ENCODE measurements at places on chromosomes 4 and X.
A peak's percentile ranks its signal among the peaks of the same experiment; 100 is the strongest.

- DNase-seq: no peak
These were observed 5.4 kb upstream of the ADH4 start for GRCh38 chr4:99149426-99150019.

DNA sequence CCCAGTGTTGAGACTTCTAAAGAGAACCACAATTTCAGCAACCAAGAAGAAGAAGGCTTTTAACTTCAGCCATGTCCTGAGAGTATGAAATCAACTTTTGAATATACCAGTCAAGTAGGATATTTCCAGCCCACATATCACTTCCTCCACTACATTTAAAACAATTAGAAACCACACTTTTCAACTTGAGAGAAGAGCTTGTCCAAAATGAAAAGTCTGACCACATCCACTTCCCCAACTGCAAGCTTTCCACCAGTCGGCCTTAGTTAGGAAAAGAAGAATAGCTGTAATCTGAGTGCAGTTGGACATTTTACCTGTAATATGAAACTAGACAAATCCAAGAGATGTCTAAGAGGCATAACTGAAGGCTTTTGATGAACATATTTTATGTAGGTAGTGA, 101.9 kb upstream of the SLC7A11 start:
- no peak for DNase-seq

GRCh38 chr4:39326468-39326977, 39.6 kb downstream of the RFC1 start:
- no peak for DNase-seq

DNA sequence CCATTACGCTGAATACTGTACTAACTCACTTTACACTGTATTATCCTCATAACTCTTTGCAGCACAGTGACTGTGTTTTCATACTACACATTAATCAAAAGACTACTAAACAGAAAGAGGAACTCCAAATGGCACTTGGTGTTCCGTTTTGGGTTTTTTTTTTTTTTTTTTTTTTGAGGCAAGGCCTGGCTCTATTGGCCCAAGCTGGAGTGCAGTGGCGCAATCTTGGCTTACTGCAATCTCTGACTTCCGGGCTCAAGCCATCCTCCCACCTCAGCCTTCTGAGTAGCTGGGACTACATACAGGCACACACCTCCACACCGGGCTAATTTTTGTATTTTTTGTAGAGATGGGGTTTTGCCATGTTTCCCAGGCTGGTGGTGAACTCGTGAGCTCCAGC, 10.7 kb downstream of the KLHL8 start:
- no peak for DNase-seq

DNA sequence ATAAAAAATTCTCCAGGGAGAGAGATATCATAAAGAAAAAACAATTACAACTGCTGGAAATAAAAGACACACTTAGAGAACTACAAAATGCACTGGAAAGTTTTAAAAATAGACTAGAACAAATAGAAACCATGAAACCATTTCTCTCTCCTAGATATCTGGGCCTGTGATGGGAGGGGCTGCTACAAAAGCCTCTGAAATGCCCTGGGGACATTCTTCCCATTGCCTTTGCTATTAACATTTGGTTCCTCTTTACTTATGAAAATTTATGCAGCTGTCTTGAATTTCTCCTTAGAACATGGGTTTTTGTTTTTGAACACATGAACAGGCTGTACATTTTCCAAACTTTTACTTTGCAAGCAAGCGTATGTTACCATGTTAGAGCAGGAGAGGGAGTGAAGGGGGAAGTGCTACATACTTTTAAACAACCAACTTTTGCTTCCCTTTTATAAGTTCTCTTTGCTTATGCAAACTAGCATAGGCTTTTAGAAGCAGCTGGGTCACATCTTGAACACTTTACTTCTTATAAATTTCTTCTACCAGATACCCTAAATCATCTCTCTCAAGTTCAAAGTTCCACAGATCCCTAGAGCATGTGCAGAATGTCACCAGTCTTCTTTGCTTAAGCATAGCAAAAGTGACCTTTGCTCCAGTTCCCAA, 47.9 kb upstream of the PACRGL start:
- no peak for DNase-seq

DNA sequence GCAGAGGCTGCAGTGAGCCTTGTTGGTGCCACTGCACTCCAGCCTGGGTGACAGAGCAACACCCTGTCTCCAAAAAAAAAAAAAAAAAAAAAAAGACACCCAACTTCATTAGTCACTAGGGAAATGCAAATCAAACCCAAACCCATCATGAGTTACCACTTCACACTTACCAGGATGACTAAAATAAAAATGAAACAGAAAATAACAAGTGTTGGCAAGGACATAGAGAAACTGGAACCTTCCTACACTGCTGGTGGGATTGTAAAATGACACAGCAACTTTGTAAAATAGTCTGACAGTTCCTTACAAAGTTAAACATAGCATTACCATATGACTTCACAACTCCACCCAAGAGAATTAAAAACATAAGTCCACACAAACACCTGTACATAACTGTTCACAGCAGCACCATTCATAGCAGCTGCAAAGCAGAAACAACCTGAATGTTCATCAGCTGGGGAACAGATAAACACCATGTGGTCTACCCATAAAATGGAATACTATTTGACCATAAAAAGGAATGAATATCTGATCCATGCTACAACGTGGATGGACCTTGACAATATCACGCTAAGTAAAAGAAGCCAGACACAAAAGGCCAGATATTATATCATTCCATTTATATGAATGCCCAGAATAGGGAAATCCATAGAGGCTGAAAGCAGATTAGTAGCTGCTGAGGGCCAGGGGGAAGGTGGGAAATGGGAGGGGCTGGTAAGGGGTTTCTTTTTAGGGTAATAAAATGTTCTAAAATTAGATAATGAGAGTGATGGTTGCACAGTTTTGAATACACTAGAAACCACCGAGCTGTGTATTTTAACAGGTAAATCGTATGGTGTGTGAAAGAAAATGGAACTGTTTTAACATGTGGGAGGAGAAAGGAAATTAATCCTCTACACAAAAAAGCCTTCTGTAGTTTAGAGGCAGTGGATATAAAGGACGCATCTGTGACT, 18.3 kb downstream of the CD99L2 start:
- no peak for DNase-seq

GRCh38 chr4:102612824-102613366, 111.7 kb downstream of the NFKB1 start:
- no peak for DNase-seq

- no peak for DNase-seq
These were observed 651.8 kb downstream of the C4orf33 start for GRCh38 chr4:129747756-129748155.

GRCh38 chr4:2256781-2257191, 5.1 kb downstream of the MXD4 start:
- peak; percentile 37 for DNase-seq

- DNase-seq: no peak
These were observed 633.9 kb upstream of the CPEB2 start for GRCh38 chr4:14368391-14368790.

- DNase-seq: no peak
These were observed 2.3 kb downstream of the TXK start for GRCh38 chr4:48131736-48132135.

DNA sequence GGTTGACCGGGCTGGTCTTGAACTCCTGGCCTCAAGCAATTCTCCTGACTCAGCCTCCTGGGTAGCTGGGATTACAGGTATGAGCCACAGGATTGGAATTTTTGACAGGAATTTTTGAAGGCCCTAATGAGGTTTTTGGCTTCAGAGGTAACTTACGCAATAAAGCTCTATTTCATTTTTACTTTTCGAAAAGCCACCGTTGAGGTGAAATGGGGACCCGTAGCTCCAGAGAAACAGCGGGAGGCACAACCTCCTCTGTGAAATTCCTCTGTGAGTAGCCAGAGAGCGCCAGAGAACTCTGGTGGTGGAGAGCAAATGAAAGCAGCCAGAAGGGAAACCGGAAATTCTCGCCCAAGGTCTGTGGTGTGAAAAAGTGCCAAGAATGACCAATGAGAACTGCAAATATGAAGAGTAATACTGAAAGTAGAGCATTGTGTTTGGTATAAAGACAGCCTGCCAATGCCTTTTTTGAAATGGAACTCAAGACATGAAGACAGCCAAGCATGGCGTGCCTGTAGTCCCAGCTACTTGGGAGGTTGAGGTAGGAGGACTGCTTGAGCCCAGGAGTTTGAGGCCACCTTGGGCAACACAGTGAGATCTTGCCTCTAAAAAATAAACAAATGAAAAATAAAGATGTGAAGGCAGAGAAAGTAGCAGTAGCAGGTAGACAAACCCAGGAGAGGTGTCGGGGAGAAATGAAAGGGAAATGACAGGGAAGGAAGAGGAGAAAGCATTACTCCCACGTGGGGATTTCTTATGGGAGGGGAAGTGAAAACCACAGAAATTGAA, 33.0 kb upstream of the TMEM131L start:
- peak; percentile 59 for DNase-seq

DNA sequence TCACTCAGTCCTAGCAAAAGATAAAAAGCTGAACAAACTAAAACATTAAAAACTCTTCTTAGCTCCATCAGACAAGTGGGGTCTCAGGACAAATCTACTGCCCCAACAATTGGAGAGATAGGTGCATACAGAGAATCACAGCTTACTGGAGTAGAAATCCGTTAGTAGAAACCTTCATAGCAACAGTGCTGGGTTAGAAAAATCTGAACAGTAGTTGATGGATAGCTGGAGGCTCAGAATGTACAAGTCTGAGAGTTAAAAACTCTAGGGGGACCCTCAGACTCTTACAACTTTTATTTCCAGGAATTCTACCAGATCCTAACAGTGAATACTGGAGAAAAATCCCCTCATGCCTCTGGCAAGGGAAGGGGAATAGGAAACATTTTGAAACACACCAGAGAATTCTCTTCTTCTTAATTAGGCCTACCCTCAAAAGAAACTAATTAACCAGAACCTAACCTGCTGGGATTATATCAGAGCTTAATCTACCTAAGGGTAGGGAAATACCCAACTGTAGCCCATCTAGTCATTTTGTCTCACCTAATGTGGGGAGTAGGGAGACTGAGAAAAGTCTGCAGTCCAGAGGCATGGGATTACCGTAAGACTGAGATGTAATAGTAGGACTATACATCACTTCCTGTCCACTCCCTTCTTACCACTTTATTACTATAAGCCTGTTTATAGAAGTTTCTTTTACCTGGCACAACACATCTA, 165.0 kb upstream of the CTSO start:
- DNase-seq: no peak

DNA sequence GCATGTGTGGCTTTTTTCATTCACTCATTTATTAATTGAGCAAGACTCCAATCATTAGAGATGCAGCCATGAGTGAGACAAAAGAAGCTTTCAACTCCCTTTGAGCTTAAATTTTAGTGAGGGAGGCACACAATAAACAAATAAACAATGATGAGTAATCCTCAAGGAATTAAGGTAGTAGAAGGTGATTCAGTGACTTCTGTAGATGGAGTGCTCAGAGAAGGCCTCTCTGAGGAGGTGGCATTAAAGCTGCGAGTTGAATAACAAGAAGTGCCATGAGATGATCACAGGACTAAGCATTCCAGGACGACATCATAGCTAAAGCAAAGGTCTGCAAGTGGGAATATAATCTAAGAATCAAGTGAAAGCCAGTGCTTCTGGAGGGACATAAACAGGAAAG, 77.6 kb downstream of the NWD2 start:
- no peak for DNase-seq

DNA sequence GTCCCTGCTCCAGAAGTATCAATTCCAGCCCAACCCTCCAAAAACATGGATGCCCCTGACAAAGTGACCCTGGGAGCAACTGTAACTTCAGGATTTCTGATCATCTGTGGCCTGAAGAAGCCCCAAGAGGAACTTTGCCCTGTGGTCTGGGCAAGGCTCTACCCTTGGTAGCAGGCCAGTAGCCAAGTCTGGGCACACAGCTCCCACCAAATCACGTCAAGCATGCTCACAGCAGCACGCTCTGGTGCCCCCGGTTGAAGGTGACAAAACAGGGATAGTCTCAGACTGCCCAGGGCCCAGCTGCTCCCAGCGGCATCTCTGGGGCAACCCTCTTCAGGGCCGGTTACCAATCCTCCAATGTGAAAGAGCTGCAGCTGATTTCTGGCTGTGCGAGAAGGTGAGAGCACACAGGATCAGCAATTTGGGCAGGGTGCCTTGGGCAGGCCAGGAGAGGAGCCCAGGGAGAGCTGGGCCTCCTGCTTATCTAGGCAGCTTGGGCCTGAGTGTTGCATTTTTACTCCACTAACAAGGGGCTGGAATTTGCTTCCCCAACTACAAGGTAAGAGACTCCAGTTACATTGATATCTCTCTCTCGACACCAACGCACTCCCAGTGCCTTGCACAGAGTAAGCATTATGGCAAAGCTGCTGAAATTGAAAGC, 418.1 kb downstream of the BCOR start:
- DNase-seq: no peak

DNA sequence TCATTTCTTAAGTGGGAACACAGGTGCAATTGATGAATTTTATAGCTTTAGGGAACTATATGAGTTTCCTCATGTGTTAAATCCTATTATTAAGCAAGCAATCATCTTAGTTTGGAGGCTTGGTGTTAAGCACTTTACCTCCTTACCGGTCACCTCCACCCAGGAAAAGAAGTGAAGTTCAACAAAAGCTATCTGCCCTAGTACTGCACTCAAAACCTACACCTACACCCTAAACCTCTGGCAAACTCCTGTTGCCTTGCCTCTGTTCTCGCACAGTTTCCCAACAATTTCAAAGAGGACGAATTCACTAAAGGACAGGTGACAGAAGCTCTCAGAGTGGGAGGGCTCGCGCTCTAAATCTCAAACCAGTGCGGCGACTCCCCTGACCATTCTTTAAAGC, 85.7 kb upstream of the TENT5D start:
- no peak for DNase-seq

DNA sequence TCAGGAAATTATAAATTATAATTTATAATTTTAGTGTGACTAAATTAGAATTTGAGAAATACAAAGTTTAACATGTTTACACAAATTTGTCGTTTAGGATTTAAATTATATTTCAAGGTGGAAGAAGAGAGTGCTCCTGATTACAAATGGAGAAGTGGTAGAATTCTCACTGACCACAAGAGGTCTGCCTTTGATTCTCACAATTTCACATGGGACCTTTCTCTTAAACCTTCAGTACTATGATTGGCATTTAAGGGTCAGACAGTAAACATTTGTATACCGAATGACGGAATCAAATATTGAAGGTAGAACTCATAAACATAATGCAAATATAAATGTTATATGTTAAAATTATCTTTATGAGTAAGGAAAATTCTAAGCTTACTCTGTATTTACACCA, 171.7 kb downstream of the SLIT2 start:
- no peak for DNase-seq

DNA sequence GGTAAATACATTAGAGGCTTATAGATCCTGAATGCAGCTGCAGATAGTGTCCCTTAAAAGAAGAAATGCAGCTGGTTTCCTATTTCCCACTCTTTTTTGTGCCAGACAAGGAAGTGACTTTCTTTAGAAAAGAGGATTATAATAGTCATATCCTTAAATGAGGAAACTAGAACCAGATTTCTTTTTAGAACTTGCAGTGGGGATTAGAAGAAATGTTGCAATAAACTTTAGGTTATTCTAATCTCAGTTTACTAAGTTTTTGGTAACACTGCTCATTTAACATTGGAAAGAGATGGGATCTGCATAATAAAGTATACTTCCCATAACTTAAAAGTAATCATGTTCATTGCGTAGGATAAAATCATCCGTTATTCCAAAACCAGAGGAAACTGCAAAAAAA, 101.9 kb downstream of the SLIT2 start:
- DNase-seq: no peak

- no peak for DNase-seq
These were observed 62.6 kb downstream of the DCLK2 start for GRCh38 chr4:150140774-150141400.

- no peak for DNase-seq
These were observed 483.6 kb downstream of the GABRG1 start for GRCh38 chr4:45640281-45640680.

- DNase-seq: no peak
These were observed 102.1 kb upstream of the RASGEF1B start for GRCh38 chr4:81573840-81574239.

GRCh38 chrX:102976793-102977495, 39.9 kb downstream of the RAB40AL start:
- DNase-seq: no peak
